Suppressor macrophage treated with lipopolysaccharide for 1 hour (primary cell): ENCODE measurements at places on chromosomes 1 and 21.

- DNase-seq = no peak
Measured at GRCh38 chr1:17134724-17135123, 15.5 kb upstream of the PADI2 start.

- no peak for DNase-seq
Measured at GRCh38 chr1:27157194-27157593, 2.3 kb upstream of the SLC9A1 start.

GRCh38 chr21:39694750-39695149, 50.2 kb upstream of the IGSF5 start:
- no peak for DNase-seq

GRCh38 chr1:212607913-212608391, 609 bp upstream of the ATF3 start:
- DNase-seq = no peak

DNA sequence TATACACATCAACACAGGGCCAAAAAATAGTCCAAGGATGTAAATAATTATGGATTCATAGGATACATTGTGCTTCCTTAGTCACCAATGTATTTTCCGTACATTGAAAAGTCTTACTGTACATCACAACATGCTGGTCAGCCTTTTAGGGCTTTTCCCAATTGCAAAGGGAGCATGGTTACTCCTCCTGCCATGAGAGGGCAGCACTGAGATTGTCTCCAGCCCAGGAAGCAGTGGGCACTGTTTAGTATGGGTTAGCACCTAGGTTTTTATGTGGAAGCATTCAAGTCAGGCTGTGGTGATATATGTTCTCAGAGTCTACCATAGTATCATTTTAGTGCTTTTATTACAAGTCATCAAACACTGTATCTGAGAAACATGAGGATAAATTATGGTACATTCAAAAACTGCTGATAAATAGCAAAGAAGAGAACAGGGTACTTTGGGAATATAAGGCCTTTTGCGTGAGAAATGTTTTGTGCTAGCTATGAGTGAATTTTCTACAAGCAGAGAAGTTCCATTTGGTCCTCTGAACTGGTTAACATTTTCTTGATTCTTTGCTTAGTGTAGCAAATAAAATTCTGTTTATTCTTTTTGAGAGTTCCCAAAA, 34.0 kb downstream of the ST6GALNAC5 start:
- DNase-seq = peak; percentile 58

DNA sequence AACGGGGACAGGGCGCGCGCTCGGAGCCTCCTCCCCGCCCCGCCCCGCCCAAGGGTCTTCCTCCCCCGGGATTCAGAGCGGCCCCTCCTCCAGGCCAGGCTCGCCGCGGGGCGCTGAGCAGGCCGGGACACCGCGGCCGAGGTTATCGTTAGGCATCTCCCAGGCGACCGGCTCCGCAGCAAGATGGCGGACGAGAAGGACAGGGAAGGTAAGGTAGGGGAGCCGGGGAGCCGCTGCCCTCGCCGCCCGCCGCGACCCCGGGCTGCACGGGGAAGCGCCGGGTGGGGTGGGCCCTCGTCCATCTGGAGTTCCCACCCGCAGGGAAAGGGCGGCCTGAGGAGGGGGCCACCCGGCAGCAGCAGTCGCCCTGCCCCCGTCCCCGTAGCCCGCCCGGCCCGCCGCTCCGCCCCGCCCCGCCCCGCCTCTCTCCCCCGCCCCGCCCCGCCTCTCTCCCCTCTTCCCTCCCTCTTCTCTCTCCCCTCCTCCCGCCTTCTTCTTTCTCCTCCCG, 105.9 kb upstream of the HNRNPU start:
- peak; percentile 75 for DNase-seq

- DNase-seq = no peak
Measured at GRCh38 chr1:111551623-111552411, 48.4 kb upstream of the ADORA3 start.

- DNase-seq = no peak
Measured at GRCh38 chr1:175733722-175734121, 9.7 kb downstream of the TNR start.

GRCh38 chr21:36509973-36510664, 30.2 kb upstream of the CLDN14 start:
- DNase-seq = no peak

DNA sequence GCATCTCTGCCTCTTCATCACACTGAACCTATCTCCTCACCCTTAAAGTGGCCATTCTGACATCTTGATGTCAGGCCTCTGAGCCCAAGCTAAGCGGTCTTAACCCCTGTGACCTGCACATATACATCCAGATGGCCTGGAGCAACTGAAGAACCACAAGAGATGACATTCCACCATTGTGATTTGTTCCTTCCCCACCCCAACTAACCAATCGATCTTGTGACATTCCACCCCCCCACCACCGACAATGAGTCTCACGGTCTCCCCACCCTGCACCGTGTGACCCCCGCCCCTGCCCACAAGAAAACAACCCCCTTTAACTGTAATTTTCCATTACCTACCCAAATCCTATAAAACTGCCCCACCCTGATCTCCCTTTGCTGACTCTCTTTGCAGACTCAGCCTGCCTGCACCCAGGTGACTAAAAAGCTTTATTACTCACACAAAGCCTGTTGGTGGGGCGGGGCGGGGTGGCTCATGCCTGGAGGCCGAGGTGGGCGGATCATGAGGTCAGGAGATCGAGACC, 21.0 kb upstream of the PINK1 start:
- no peak for DNase-seq

GRCh38 chr1:116853680-116854402, 55.9 kb upstream of the PTGFRN start:
- peak; percentile 74 for DNase-seq

GRCh38 chr1:79177844-79178243, 171.3 kb upstream of the ADGRL4 start:
- DNase-seq = no peak

GRCh38 chr1:109392037-109392787, 5.5 kb downstream of the SORT1 start:
- no peak for DNase-seq

DNA sequence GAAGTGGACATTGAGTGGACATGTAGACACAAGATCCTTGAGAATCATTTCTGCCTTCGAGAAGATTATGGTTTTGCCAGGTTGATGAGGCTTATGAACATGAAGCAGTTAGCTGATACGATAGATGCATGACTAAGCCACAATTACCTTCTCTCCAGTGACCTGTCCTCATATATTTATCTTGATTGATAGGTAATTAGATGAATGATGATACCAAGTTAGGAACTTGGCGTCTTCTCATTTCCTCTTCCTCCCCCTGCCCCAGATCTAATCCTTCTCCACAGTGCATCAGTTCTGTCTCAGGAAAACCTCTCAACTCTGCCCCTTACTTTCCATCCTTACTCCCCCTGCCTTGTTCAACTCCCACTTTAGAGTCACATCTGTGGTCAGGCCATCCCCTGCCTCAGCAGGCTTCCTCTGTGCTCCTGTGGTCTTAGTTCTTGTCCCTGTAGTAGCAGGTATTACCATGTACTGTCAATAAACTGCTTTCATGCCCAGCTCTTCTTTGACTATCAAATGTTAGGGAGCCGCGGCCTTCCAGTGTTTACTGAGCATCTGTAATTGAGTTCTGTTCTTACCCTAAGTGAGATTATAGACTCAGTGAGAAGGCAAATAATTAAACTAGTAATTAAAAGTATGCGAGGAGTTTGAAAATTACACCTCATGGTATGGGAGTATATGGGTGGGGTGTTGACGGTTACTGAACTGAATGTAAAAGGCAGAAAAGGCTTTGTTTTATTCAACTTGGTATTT, 5.1 kb downstream of the ST6GALNAC3 start:
- no peak for DNase-seq

DNA sequence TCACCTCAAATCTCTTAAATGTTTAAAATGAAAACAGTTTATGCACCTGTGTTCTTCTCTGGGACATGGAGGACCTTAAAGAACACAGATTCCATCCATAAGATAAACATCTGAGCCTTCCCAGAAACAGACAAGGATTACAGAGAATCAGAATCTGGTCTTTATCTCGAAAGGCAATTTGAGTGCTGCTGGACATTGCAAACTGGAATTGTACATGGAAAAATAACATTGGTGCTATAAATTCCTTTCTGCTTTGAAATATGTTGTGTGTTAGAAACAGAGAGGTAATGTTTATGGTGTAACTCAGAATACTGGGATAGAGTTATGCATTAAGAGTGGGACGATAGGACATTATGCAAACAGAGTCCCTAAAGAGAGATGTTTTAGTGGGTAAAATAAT, 6.6 kb upstream of the DDR2 start:
- no peak for DNase-seq

GRCh38 chr1:87795615-87796337, 467.1 kb downstream of the LMO4 start:
- no peak for DNase-seq

DNA sequence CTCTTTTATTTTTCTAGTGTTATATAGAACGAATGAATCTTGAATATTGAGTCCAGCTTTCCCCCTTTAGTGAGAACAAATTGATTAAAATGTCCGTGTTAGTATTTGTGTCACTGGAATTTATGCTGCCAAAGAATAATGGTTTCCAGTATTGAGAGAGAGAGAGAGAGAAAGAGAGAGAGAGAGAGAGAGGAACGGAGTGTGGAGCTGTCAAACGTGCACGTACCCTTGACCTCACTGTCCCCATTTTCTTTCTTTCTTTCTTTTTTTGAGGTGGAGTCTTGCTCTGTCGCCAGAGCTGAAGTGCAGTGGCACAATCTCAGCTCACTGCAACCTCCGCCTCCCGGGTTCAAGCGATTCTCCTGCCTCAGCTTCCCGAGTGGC, 70.9 kb upstream of the GREM2 start:
- no peak for DNase-seq

GRCh38 chr1:172708452-172708851, 49.5 kb downstream of the FASLG start:
- DNase-seq = no peak

DNA sequence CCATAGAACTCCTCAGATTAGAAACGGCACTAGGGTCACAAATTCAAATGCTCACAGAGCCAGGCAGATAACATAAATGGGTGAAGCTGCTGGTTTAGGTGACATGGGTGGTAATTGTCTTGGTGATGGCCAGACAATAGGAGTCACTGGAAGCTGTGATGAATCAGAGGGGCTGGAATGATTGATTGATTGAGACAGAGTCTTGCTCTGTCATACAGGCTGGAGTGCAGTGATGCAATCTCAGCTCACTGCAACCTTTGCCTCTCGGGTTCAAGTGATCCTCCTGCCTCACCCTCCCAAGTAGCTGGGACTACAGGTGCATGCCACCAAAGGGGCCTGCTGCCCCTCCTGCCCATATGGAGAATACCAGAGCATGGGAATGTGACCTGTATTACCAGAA, 63.0 kb downstream of the HIVEP3 start:
- peak; percentile 16 for DNase-seq

- DNase-seq = no peak
Measured at GRCh38 chr1:182092336-182092735, 30.8 kb upstream of the ZNF648 start.

GRCh38 chr1:35597870-35598269, 24.8 kb downstream of the TFAP2E start:
- no peak for DNase-seq

DNA sequence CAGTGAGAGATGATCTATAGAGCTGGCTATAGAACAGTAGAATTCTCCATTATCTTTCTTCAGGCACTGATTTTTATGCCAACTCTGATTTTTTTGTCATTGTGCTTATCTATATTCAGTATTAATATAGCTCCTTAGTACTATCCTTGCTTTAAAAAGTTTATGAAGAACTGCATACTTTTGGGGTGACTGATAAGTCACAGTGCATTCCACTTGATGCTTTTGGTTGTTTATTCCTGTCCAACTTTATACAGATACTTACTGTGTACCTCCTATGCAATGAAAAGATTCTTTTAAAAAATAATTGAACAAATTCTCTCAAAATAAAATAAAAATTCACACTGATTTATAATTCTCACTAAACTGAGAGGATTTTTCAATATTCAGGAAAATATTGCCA, 71.6 kb downstream of the COL24A1 start:
- DNase-seq = no peak

DNA sequence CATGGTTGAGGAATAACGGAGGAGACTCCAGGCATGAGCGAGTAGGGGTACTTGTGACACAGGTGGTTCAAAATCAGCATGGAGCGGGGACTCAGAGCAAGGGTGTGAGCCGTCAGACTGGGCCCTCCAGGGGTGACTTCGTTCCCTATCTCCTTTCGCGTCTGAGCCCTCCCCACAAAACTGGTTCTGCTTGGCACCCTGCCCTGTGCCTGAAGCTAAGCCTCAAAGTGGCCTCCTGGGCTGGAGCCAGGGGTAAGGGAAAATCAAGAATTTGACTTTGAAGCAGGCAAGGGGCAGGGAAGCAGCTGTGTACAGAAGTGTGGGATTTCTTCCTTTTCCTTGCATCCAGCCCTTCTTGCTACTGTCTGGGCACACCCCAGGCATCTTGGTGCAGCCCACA, 331.5 kb upstream of the AJAP1 start:
- DNase-seq = no peak

DNA sequence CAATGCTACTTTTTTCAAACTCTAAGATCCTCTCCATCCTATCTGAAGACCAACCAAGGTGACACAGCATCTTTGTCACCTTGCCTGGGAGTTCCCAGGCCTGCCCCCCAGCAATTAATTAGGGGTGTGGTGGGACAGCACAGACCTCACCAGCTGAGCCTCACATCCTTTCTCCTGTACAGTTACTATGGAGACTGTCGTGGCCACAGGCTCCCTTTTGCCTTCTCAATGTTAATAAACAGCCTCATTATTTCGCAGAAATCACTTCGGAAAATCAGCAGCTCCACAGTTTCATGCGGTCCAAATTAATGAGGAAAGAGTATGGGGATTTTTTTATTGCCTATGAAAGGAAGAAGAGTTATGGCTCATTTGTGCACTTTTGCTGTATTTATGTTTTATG, 378.3 kb downstream of the NPHP4 start:
- no peak for DNase-seq

DNA sequence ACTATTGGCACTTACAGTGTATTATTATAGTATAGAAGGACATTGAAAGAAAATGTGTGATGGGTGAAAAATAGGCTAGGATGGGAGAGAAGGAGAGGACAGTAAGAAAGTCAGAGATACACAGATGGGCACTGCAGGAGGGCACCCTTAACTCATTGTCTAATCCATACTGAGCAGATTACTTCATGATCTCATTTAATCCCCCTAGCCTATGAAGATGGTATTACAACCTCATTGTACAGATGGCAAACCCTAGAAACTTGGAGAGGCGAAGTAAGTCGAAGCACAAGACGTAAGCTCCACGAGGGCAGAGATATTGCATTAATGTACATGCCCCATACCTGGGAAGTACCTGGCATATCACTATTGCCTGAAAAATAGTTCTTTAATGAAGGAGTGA, 346.9 kb upstream of the DAB1 start:
- peak; percentile 2 for DNase-seq
